ENCODE measurements at places on chromosomes 6 and 20.

DNA sequence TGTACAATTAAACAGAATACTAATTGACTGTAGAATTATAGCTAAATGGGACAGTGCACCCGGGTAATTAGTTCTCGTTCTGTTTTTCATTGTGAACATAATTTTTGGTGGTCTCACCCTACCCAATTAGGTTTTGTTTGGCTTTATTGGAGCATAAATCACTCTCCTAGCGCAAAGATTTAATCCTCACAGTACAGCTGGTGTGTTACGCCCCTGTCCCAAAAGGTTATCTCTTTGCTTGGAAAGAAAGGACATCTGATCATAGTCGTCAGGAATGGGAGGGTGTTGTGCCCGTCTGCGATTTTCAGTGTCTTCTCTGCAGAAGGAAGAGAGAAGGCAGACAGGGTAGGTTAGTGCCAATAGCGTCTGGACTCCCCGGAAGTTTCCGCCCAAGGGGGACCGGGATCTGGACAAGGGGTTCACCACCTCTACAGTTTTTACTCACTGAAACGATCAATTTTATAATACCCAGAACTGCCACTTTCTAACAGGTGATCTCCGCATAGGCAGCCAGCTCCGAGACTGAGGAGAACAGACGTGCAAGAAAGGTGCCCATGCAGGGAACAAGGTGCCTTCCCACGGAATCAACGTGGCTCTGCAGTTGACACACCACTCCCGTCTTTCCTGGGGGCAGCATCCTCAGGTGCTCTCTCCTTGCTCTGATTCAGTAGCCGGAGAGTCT lies 617.4 kb upstream of the CDH4 start:
- no peak for DNase-seq

DNA sequence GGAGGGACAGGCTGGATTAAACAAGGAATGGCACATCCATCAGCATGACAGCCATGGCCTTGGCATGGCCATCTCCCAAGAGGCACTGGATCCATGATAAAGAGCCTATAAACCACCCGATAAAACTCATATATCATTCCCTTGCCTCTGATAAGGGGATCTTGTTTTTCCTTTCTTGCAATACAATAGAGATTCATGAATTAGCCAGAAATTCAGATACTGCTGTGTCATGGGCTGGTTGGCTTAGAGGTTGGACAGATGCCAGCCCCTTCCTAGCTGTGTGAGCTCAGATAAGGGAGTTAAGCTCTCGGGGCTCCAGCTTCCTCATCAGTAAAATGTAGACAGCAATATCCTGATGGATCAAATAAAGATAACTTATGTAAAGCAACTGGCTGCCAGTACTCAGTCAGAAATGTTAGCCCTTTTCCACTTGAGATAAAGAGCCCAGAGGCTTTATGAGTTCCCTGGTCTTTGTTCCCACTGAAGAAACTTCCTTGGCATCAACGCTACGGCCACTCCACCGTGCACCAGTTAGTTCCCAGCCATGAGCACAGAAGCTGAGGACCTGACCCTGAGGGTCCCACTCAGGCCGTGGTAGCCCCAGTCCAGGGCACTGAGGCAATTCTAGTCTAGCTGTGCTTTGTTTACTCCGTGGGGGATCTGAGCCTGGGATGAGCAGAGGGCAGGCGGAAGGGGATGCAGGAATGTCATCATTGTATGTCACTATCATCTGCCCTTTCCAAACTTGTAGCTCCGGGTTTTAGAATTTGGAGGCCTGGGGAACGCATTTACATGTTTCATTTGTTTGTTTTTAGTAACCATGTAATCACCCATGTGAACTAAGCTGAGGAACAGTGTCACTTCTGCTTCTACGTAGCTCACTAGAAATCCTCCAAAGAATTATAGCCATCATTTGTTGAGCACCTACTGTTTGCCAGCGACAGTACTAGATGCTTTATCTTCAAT lies 67.2 kb upstream of the TBC1D7 start:
- peak; percentile 83 for DNase-seq

GRCh38 chr6:119308991-119309657 lies 40.4 kb downstream of the MAN1A1 start:
- DNase-seq, result peak; percentile 61

DNA sequence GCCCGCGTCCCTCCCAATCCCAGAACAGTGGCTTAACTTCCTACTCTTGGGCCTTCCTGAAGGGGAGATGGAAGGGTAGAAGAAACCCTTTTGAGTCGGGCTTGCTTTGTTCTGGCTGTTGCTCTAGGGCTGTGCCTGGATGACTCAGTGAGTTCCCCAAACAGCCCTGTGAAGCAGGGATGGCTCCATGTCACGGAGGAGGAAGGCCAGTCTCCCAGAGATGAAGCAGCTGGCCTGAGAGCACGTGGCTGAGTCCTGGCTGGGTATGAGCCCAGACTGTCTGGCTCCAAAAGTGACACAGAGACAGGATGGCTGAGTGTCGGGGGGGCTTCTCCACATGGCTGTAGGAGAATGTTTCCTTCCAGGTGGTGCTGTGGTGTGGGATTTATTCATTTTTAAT lies 4.6 kb downstream of the SYTL3 start:
- DNase-seq, result peak; percentile 87

DNA sequence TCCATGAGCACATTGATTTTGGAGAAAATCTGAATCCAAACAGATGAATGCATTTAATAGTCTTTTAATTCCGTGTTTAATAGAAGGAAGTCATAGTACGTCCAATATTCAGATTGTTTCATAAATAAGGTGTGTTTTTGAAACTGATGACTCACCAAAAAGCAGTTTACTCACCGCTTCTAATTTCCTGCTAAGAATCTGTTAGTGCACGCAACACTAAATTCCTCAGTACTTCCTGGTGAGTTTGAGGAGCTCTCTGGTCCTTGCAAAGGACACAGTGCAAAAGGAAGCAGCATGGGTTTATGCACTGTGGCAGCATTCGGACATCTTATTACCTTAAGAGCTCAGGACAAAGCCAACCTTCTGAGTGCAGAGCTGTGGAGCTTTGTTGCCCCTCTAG lies 2.3 kb upstream of the ADGRF1 start:
- DNase-seq, result no peak

- DNase-seq, result no peak
Measured at GRCh38 chr6:99378636-99379035, 15.4 kb downstream of the COQ3 start.

DNA sequence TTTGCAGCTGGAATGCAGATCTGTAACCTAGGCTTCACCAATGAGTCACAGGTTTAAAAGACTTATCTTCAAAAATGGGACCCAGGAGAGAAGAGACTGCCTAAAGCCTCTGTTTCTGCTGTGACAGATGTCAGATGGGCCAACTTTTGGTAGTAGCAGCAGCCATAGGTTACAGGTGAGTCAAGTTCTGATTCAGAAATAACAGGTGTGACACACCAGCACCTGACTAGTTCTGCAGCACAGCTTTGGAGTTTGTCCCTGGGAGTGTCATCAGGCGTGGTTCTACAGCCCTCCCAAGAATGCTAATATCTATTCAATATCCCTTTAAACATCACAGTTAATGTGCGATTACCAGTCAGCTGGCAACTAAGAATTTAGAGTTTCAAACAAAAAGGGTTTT lies 121.9 kb upstream of the BTN3A2 start:
- no peak for DNase-seq

DNA sequence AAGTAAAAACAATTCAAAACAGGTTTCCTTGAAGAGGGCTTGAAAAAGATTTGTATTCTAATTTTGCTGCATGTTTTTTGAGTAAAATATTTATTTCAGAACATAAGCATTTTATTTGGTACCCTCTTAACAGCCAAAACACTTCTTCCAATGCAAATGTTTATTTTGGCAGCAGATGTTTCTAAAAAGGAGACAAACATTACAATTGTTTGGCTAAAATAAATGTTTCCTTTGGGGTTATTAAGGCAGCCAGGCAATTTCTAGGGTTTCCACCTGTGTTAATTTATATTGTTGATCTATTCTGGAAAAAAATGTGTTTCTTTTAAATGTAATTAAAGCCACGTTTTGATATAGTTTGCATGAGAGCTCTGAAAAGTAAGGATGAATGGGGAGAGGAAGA lies 56.6 kb downstream of the ARID1B start:
- DNase-seq, result no peak

DNA sequence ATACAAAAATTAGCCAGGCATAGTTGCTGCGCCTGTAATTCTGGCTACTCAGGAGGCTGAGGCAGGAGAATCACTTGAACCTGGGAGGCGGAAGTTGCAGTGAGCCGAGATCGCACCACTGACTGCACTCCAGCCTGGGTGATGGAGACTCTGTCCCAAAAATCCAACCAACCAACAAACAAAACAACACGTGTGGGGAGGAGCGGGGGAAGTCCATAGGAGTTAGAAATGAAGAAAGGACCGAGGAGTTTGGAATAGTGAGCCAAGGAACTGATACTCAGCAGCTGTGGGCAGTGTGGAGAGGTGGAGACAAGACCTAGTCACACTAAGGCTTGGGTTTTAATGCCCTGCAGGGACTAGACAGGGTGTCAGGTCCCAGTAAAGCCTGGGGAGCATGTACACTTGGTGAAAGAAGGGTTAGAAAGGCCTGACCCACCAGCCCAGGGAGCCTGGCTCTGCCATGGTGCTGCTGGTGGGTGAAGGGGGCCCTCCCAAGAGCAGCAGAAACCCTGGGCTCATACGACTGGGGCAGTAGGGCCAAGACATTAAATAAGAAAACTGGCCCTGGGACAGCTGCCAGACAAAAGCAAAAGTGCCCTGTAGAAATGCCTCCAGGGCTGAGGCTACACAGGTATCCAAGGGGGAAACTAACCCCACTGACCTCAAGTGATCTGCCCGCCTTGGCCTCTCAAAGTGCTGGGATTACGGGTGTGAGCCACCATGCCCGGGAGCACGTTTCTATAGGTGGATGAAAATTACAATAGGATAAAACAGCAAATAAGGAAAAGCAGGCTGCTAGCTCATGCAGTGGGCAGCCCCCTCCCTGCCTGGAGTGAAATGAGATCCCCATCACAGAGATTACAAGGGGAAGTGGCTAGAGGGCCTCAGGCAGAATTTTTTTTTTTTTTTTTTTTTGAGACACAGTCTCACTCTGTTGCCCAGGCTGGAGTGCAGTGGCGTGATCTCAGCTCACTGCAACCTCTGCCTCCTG lies 58.0 kb downstream of the MYH7B start:
- no peak for DNase-seq

- DNase-seq, result peak; percentile 74
Measured at GRCh38 chr6:11847515-11848345, 69.1 kb upstream of the ADTRP start.

- DNase-seq, result no peak
Measured at GRCh38 chr20:40978761-40979160, 49.9 kb upstream of the TOP1 start.

GRCh38 chr6:3856576-3856975 lies 7.4 kb downstream of the FAM50B start:
- DNase-seq, result no peak

DNA sequence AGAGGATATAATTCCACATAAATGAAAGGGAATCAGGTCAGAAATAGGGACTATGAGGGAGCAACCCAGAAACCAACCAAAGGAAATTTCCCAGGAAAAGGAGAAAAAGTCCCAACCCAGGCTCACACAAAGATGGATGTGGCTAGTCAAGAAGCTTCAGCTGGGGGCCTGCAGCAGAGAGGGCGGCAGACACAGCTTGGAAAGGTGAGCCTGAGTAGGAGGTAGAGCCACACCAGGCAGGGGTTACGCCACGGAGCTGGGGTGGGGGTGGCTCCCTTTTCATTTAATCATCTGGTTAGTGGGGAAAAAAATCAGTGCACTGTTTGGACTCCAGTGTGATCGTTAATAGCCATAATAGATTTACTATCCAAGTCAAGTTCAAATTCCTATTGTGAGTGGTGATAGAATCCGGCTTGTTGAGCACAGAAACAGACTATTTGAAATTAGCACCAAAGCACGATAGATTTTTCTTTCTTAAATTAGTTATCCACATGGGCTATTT lies 220.6 kb downstream of the TPBG start:
- DNase-seq, result no peak

GRCh38 chr6:167049275-167049674 lies 50.1 kb downstream of the CEP43 start:
- DNase-seq, result no peak

DNA sequence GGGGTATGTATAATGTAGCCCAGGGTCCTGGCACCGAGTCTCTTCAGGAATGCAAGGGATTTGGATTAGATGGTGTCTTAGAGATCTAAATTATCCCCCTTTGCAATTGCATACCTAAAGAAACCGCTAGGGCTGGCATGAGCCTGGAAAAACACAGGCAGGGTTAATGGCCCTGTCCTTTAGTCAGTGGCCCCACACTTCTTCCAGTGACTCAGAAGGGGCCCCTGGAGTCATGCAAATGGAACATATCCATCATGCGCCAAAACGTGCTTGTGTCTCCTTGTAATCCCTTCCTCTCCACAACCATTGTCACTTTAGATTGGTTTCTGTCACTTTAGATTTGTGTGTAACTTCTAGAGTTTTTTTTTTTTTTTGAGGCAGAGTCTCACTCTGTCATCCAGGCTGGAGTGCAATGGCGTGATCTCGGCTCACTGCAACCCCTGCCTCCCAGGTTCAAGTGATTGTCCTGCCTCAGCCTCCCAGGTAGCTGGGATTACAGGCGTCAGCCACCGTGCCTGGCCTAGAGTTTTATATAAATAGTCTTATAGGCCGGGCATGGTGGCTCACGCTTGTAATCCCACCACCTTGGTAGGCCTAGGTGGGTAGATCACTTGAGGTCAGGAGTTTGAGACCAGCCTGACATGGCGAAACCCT lies 8.7 kb upstream of the MYBL2 start:
- DNase-seq, result peak; percentile 43

- peak; percentile 84 for DNase-seq
Measured at GRCh38 chr6:26032340-26033084, 54.7 kb upstream of the HFE start.

- peak; percentile 83 for DNase-seq
Measured at GRCh38 chr6:2448826-2449571, 203.6 kb upstream of the GMDS start.

GRCh38 chr6:1062786-1063545 lies 248.9 kb upstream of the FOXQ1 start:
- DNase-seq, result peak; percentile 24

GRCh38 chr6:124984668-124985338 lies 22.6 kb downstream of the RNF217 start:
- peak; percentile 71 for DNase-seq

- DNase-seq, result no peak
Measured at GRCh38 chr6:91280494-91280830, 693.6 kb upstream of the MAP3K7 start.

GRCh38 chr6:167937948-167938911 lies 59.2 kb upstream of the KIF25 start:
- no peak for DNase-seq

GRCh38 chr6:157795841-157796240 lies 27.2 kb upstream of the SNX9 start:
- no peak for DNase-seq

GRCh38 chr20:4702562-4703280 lies 19.0 kb upstream of the PRND start:
- DNase-seq, result no peak
